ENCODE measurements at places on chromosomes 1 and 21.

DNA sequence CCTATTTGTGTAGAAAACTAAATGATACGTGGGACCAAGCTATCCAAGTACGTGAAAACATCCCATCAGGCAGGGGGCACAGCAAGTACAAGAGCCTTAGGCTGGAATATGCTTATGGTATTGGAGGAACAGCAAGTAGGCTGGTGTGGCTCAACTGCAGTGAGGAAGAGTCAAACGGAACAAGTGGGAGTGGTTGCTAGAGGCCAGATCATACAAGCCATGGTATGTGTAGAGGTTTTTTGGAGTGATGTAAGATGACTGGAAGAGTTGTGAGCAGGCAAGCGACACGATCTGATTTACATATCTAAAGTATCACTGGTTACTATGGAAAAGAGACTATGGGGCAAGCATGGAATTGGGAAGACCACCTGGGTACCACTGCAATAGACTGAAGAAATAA, 27.8 kb downstream of the ELK4 start:
- DNase-seq: no peak

DNA sequence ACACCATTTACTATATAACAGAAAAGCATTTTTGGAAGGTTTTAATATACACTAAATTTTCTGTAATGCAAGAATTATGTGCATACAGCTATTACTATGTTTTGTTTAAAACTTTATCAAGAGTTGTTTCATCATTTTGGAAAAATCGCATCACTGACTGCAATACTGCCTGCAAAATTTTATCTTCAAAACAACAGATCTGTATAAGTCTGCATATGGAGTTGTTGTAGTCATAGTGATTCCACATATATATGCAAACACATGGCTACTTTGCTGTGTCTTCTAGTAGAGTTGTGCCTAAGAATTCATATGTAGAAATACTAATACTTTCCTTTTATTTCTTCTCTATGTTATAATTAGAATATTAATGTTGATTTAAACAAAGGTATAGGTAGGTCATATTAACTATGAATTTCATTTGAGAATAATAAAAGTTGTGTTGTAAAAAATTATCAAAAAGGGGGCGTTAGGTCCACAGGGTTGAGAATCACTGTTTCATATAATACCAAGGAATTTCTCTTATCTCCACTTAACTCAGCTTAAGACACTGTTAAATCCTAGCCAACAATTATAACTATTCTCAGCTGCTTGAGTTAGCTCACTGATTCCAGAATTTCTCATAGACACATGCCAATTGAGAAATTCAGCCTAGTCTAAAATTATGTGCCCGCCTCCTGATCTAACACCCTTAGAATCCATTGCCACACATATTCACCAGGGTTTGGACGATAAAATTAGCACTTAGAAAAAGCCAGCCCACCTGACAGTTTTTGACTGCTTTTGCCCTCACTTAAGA, 22.9 kb upstream of the LAMC1 start:
- DNase-seq: no peak

- no peak for DNase-seq
These were observed 378.5 kb downstream of the PLPP3 start for GRCh38 chr1:56200896-56201295.

DNA sequence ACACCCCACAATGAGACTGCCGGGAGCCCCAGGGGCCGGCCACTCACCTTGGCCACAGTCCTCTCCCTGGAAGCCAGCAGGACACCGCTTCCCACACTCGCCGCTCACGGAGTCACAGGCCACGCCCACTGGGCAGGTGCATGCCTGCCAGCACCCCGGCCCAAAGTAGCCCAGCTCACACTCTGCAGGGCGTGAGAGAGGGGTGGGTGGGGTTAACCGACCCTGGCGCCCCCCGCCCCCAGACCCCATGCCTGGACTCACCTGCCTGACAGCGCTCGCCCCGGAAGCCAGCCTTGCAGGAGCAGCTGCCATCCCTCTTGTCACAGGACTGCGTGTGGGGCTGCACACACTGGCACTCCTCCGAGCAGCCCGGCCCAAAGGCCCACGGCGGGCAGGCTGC, 50.7 kb downstream of the ARHGEF16 start:
- no peak for DNase-seq

DNA sequence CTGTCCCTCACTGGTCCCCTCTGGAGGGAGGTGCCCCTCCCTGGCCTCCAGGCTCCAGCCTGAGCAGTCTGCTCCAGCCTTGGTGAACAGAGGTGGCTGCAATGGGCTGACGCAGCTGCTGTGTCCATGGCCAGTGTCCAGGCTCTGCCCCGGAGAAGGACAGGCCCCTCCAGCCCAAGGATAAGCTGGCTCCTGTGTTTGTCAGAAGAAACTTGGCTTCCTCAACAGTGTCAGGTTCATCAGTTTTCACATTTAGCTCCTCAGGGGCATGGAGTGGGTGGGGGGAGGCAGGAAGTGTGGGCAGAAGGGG, 402.8 kb downstream of the MATN1 start:
- DNase-seq: no peak

- no peak for DNase-seq
These were observed 228.8 kb downstream of the DNM3 start for GRCh38 chr1:172070055-172070454.

- no peak for DNase-seq
These were observed 19.9 kb upstream of the NEK2 start for GRCh38 chr1:211695135-211695816.

DNA sequence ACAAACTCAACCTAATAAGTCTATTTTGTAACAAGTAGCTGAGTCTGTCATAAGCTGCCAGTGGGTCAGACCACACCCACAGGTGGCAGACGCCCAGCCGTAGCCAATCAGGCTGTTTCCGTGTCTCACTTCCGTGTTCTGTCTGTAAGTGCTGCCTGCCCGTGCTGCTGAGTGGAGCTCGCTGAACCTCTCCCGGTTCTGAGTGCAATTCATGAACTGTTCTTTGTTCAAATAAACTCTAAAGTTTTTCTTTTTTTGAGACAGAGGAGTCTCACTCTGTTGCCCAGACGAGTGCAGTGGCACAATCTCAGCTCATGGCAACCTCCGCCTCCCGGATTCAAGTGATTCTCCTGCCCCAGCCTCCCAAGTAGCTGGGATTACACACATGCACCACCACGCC, 25.1 kb downstream of the POFUT2 start:
- no peak for DNase-seq

DNA sequence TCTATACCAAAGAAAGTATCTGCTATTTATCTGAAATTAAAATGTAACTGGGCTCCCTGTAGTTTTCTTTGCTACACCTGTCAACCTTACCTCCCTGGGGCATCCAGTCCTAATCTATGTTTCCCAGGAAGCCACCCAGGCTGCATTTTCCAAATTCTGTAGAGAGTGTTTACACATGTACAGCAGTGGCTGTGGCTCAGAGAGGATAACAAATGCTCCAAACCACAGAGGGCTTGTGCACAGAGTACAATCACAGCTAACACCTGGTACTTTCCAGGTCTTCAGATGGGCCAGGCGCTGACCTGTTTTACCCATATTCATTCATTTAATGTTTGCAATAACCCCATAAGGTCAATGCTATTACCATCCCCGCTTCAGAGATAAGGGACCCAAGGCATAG, 146.5 kb upstream of the TNR start:
- no peak for DNase-seq

DNA sequence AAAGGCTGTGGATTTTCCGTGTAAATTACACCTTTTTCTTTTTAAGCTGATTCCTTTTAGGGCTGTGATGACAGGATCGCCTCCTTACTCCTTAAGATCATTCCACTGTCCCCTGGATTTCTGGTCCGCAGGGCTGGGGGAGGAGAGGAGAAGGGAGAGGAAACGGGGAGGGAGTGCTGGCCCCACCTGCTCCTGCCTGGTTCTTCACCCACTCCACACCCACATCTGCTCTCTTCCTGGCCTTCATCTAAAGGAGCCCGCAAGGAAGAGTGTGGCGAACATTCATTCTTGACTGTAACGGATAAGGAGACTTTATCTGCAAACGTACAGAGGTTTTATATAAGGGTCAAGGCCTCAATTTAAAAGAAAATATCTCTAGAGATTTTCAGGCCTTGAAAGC, 242.0 kb downstream of the RHOU start:
- DNase-seq: no peak

DNA sequence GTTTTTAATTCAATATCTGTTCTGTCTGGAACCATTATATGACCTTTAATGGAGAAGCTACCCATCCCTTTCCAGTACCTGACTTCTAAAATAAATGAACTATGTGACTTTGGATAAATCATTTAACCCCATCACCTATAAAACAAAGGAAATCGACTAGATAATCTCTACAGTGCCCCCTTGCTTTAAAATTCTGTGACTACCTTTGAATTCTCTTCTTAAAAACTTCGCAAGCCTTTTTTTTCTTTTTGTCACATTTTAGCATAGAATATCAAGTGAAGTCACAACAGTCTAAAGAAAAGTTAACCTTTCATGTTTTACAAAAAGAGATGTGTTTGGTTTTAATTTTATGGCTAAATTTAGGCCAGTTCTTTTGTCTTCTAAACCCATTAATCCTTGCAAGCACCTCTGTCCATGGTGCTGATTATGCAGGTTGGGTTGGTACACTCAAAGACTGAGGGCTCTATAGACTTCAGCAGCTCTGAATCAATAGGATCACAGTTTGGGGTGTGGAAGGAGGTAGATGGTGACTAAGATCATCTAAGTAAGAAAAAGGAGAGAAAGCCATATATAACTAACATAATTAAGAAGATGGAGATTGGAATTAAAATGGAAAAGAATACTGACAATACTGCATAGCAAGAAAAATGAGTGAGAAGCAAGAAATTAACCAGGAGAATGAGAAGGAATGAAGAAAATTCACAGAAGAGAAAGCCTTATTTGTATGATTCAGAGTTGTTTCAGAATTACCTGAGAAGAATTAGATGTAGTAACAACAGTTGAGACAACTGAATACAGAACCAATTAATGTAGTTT, 59.2 kb downstream of the TBX15 start:
- DNase-seq: no peak

GRCh38 chr1:55725378-55725777, 510.2 kb upstream of the USP24 start:
- DNase-seq: no peak

GRCh38 chr1:200896531-200897196, 2.0 kb downstream of the INAVA start:
- no peak for DNase-seq

Measured in CD4-positive, alpha-beta memory T cell (primary cell).